Stimulated activated CD8-positive, alpha-beta memory T cell treated with anti-CD3 and anti-CD28 coated beads, Interleukin-2, amount 100 ng/mL, for 48 hours (primary cell): ENCODE measurements at places on chromosomes 5 and 9.

GRCh38 chr5:38645508-38645907, 89.1 kb upstream of the LIFR start:
- DNase-seq: no peak

- DNase-seq: no peak
These were observed 171.2 kb upstream of the S1PR3 start for GRCh38 chr9:88820055-88820454.

GRCh38 chr5:166507810-166508425, 1783.5 kb upstream of the WWC1 start:
- DNase-seq: no peak

DNA sequence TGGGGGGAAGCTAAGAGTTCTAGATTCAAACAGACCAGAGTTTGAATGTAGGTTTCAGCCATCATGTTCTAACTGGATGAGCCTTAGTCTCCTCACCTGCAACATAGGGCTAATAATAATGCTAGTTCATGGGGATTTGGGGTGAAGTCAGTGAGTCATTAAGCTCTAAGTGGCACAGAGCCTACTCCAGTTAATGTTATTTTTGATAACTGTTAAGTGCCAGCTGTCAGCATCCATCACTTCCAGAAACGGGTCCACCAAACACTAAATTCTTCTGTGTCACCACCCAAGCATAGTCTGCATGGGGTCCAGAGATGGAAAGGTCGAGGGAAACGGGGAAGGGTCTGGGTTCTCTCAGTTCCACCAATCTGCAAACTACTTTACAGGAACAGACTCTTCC, 1.8 kb upstream of the TSC1 start:
- no peak for DNase-seq

GRCh38 chr5:109659901-109660300, 29.8 kb upstream of the MAN2A1 start:
- DNase-seq: no peak
